K562 (cell line): ENCODE measurements at places on chromosomes 3 and 15.
A peak's percentile ranks its signal among the peaks of the same experiment; 100 is the strongest.

DNA sequence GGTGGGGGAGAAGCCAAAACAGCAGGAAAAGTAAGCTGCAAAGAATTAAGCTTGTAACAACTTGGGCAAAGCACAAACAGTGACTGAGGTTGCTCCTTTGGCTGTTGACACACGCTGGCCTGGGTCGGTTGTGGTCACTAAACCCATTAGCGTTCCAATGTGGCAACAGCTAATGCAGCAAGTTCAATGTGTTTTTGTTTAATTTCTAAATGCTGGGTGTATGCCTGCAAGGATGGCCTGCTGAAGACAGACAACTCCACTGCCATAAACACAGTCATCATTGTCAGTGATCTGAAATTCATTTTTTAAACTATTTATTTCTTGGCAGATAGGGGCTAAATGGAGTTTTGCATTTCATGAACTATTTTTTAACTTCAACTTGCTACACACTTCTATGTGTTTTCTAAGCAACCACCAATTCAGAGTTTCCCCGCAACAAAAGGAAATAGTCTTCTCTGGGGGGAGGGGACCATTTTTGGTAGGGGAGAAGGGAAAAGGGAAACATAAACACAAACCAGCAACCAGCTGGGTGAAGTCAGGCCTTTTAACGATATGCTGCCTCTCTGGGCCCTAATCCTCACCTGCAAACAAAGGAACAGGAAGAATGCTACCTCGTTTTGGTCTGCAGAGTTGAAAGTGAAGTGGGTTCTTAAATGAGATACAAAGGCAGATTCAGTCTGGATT, 34.8 kb upstream of the WNT5A start:
- no peak for DNase-seq

- DNase-seq, result no peak
These were observed 98.9 kb downstream of the DNAJB8 start for GRCh38 chr3:128367761-128368160.

GRCh38 chr15:55993804-55994560, 570 bp upstream of the NEDD4 start:
- DNase-seq, result no peak

DNA sequence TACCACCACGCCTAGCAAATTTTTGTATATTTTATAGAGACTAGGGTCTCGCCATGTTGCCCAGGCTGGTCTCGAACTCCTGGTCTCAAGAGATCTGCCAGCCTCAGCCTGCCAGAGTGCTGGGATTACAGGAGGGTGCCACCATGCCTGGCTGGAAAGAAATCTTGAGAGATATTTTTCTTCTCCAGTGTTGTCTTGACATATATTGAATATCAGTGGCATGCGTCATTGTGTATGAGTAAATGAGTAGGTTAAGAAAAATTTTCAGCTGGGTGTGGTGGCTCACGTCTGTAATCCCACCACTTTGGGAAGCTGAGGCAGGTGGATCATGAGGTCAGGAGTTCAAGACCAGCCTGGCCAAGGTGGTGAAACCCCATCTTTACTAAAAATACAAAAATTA, 3.5 kb upstream of the PIF1 start:
- no peak for DNase-seq

GRCh38 chr3:126573492-126574117, 14.9 kb upstream of the C3orf22 start:
- DNase-seq, result peak; percentile 32

GRCh38 chr3:142976621-142977398, 13.3 kb upstream of the PAQR9 start:
- DNase-seq, result peak; percentile 78

DNA sequence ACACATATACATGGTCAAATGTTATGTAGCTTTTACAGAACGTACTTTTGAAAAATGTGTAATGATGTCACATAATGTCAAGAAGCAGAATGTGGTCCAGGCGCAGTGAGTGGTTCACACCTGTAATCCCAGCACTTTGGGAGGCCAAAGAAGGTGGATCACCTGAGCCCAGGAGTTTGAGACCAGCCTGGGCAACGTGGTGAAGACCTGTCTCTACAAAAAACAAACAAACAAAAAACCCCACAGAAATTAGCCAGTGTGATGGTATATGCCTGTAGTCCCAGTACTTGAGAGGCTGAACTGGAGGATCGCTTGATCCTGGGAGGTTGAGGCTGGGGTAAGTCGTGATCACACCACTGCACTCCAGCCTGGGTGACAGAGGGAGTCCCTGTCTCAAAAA, 15.9 kb upstream of the GLCE start:
- no peak for DNase-seq

GRCh38 chr15:70170096-70170699, 72.5 kb upstream of the TLE3 start:
- DNase-seq, result no peak

- DNase-seq, result no peak
These were observed 473.1 kb downstream of the MCTP2 start for GRCh38 chr15:94704421-94704820.

DNA sequence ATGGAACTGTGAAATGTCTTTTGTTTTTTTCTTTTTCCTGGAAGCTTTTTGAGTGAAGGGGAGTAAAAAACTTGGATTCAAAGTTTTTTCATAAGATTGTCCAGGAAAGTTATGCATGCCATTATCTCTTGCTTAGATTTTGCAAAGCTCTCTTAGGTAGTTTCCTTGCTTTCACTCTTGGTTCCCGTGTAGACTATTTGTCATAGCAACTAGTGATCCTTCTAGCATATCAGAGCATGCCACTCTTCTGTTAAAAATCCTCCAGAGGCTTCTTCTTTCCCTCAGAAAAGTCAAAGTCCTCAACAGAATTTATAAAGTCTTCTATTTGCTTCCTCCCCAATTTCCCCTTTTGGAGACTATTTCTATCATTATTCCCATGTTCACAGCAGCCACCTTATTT, 21.1 kb downstream of the GTF2E1 start:
- DNase-seq, result no peak

- no peak for DNase-seq
These were observed 133.0 kb upstream of the SNTN start for GRCh38 chr3:63519426-63519825.

- DNase-seq, result no peak
These were observed 133.3 kb upstream of the KLHL25 start for GRCh38 chr15:85927931-85928537.

GRCh38 chr3:106025151-106025722, 156.4 kb upstream of the CBLB start:
- DNase-seq, result no peak

DNA sequence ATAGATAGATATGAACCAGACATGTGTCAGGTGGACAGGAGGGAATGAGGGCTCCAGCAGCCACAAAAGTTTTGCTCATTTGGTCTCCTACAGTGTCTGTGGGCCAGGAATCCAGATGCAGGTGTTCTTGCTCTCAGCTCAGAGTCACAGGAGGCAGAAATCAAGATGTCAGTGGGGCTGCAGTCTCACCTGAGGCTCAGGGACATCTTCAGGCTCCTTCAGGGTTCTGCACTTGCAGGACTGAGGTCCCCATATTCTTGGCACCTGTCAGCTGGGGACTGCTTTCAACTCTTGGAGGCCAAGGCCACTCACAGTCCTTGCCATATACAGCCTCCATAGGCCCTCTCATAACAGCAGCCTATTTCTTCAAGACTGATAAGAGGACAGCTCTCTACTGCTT, 57.3 kb downstream of the PGPEP1L start:
- no peak for DNase-seq

DNA sequence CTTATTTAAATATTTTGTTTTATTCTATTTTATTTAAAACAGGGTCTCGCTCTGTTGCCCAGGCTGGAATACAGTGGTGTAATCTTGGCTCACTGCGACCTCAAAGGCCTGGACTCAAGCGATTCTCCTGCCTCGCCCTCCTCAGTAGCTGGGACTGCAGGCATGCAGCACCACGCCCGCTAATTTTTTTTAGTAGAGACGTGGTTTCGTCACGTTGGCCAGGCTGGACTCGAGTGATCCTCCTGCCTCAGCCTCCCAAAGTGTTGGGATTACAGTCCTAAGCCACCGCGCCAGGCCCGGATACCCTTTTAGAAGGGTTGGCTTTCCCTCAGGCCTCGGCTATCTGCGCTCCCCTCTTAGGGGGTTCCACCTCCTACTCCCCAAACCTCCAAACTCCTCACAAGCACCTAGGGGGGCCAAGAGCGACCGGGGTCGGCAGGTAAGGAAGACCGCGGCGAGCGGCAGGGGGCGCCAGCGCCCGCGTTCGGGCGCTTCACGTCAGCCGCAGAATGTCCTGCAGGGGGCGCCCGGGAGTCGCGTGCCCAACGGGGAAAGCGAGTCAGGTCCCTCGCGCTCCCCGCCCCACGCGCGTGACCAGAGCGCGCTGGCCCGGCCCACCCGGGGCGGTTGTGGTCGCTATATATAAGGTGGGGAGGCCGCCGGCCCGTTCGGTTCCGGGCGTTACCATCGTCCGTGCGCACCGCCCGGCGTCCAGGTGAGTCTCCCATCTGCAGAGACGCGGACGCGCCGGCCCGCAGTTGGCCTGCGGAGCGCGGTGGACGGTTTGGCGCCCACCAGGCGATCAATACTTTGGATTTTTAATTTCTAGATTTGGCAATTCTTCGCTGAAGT, 51.8 kb upstream of the GATM start:
- peak; percentile 75 for DNase-seq

- DNase-seq, result no peak
These were observed 274.7 kb downstream of the PDCD6IP start for GRCh38 chr3:34073111-34073510.

DNA sequence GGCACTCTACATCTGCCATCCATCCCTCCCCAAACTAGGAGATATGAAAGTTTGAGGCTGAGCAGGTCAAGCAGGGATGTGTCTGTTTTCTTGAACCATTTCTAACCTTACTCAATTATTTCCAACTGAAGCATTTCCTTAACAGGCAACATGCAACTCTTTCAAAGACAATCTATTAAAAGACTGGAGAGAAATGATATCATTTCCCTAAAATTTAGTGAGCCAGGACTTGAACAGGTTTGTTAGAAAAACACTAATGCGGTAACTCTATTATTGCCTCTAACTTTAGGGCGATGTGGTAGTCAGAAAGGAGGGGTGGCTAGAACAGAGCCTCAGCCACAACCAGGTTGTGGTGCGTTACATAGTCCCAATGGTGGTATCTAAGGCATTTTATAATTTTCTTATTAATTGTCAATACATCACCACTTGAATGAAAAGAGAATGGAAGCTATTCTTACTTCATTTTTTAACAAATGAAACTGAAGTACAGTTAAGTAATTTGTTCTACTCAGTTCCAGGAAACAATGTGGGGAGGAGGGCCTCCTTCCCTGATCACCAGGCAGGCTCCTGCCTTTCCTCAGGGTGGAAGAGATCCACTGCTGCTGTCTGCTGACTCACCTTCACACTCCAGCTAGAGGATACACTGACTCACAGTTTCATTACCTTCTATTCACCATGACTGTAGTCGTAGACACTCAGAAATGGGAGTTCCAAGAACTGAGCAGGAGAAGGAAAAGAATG, 22.8 kb downstream of the MYO1E start:
- peak; percentile 14 for DNase-seq

- DNase-seq, result no peak
These were observed 79.0 kb downstream of the RPLP1 start for GRCh38 chr15:69531665-69532027.

DNA sequence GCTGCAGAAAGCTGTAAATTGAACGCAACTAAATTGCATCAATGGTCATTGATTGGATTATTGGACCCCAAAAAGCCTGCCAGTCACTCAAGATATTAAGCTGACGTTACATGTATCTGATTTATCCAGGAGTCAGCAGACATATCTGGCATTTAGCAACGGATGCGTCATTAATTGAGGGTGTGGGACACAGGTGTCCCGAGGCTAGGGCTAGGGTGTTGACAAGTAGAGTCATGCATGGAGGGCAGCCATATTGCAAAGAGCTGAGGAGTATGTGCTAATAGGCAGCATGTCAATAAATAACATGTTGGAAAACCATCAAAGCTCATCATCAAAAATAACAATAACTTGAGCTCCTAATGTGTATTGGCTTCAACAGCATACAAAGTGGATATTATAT, 234.5 kb upstream of the GOLGA6L4 start:
- DNase-seq, result no peak

- no peak for DNase-seq
These were observed 269.6 kb upstream of the ST8SIA2 start for GRCh38 chr15:92123962-92124656.

- no peak for DNase-seq
These were observed 413.9 kb upstream of the MDFIC2 start for GRCh38 chr3:70726096-70726938.
